Renal cortex interstitium (tissue), 15 donors: ENCODE measurements at places on chromosomes 4 and X. TPM values are rescaled to one million over a fixed set of nuclear protein-coding genes. Genes with fewer than 3 reads are reported as not detected.

Gene NMU
- 10.6 TPM for polyA plus RNA-seq

GRCh38 chr4:28523681-28524190 lies 1663.1 kb downstream of the STIM2 start:
- no peak for DNase-seq

GRCh38 chrX:113929004-113929403 lies 654.9 kb upstream of the HTR2C start:
- DNase-seq = no peak

Gene OTUD6A
- not detected for polyA plus RNA-seq

- no peak for DNase-seq
Observed at GRCh38 chrX:17706676-17707075, 30.6 kb upstream of the SCML1 start.

DNA sequence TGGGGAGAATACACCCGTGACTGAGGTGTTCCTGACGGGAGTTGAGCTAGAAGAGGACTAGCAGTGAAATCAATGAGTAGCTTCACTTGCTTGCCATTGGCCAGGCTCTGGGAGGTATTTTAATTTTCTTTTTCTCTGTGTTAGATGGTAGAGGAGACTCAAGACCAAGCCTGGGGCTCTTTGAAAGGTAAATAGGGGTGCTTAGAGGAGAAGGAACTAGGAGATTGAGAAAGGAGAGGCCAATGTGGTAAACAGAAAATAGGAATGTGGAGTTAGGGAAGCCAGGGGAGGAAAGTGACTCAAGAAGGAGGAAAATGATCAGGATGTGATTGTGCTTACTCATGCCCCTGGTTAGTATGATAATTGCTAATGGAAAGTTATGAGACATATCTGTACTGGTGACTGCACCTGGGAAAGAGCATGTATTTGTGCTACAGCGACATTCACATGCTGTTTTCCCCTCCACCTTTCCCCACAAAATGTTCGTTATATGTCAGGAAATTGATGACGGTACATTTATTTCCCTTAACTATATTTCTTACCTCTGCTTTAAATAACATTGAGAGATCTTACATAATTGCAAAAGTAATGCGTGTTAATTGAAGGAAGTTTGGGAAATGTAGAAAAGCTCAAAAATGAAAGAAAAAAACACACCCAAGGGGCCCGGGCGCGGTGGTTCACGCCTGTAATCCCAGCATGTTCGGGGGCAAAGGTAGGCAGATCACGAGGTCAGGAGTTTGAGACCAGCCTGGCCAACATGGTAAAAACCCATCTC lies 16.9 kb upstream of the LRBA start:
- DNase-seq = no peak

DNA sequence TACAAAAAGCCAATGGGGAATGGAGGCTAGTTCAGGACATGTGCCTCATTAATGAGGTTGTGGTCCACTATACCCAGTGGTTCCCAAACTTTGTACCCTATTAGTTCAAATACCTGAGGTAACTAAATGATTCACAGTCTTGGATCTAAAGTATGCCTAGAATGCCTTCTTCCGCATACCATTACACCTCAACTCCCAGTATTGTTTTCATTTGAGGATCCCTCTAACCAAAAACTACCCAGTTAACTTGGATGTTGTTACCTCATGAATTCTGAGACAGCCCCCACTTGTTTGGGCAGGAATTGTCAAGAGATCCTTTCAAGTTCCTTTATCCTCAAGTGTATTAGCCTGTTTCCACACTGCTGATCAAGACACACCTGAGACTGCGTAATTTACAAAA lies 439.2 kb downstream of the PCDH10 start:
- DNase-seq = no peak

GRCh38 chr4:3851881-3852280 lies 85.7 kb downstream of the ADRA2C start:
- DNase-seq = no peak

- no peak for DNase-seq
Observed at GRCh38 chr4:83392562-83392961, 57.9 kb upstream of the HPSE start.
